Activated naive CD8-positive, alpha-beta T cell treated with anti-CD3 and anti-CD28 coated beads, Interleukin-2, amount 10 ng/mL, durations not matched to agents 7 days and 5 days (primary cell): ENCODE measurements at places on chromosomes 12 and 14.

DNA sequence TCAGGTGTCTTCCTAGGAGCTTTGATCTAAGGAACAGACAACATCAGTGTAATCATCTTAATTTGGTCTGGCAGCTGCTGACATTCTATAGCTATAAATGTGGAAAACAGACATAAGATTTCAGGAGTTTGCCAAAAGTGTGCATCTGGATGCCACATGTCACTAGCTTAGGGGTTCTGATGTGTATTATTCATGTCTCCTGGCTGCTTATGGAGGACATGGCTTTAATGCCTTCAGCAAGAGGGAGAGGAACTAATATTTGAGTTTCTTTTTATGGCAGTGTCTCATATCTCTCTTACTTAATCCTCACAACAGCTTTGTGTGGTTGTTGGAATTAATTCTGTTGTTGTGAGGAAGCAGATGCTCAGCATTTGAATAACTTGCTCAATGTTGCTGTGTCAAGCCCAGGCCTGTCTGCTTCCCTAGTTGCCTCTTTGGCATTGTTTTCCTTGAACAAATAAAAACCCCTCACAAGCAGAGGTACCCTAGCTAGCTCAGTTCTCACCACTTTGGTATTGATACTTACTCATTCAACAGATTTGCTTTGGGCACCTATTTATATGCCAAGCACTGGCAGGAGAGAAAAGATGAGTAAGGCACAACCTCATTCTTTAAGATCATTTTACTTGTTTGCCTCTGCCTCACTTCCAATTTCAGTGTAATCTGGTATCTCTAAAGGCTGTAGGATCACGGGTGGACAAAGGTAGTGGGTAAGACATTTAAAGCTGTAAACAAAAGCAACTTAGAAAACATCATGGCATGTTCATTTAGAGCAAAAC lies 39.8 kb upstream of the EID3 start:
- no peak for DNase-seq

DNA sequence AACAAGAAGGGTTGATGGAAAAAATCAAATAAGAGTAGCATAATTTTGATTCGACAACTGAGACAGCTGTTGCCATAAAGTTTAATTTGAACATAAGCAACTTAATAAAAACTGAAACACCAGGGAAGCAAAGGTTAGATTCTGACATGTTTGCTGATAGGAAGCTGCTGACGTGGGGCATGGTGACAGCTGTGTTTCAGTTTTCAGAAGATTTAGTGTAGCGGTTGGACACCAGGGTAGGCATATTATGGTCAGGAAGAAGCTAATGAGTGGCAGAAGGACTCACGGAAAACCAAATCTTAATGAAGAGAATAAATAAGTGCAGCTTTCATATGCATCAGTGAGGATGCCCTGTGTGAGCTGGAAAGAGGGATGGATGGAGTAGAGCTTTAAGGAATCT lies 336.7 kb upstream of the RPL10L start:
- DNase-seq: no peak

DNA sequence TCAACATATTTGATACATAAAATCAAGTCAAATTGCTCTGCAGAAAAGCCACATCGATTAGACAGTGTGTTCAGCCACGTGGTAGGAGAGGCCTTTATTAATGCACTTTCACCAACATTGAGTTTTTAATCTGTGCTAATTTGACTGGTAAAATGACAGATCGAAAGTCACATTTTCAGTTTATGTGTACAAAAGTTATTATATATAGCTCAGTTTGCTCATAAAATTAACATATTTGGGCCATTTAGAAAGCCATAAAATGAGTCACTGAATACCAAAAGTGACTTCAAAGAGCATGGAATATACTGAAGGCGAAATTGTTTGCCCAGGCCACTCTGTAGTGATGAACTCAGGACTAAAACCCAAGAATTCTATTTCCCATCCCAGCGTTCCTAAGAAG lies 26.0 kb downstream of the C12orf42 start:
- DNase-seq: no peak

DNA sequence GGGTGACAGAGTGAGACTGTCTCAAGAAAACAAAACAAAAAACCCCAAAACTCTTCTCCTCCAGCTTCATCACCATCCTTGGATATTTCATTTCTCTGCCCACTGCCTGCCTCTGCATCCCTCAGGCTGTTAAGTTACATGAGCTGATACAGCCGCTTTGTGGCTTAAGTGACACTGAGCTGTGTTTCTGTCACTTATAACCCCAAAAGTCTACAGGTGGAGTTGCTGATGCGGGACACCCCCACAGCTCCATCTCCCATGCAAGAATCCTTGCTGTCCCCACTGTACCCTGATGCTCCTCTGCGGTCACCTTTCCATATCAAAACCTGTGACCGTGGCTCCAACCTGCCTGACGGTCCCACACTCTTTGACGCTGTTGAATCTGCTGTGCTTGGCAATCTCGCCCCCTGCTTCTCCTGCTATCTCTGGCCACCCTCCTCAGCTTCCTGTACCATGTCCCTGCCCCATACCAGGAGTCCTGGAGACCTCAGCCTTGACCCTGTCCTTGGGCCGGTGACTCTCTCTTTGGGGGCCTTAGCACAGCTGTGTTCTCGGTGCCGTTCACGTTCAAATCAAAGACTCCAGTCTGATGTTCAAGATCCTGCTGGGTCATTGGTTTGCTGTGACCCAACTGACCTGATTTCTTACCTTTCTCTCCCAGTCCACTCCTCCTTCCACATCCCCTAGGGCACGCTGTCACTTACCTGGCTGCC lies 20.3 kb downstream of the HVCN1 start:
- no peak for DNase-seq

DNA sequence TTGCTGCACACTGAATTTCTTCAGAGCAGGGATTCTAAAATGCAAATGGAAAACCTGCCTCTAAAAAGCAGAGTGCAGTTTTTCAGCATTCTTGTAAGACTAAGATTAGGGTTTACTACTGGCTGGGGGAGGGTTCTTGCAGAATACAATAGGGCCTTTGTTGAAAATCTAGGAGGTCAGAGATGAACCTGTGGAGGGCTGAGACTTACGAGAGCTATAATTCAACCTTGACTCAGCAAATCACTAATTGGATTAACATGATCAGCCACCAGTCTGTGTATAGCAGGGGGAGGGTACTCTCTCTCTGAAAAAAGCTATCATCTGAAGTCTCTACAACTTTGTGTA lies 92.6 kb upstream of the HIF1A start:
- DNase-seq: no peak

DNA sequence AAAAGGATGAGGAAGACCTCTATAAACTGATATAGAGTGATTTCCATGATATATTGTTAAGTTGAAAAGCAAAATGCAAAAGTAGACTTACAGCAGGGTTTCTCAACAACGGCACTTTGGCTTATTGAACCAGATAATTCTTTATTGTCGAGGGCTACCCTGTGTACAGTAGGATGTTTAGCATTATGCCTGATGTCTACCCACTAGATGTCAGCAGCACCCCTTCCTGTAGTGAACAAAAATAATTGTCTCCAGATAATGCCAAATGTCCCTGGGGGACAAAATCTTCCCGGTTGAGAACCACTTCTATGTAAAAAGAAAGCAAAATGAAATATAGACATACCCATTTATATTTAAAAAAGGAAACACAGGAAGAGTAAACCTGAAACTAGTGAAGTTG lies 32.4 kb downstream of the ABCD2 start:
- no peak for DNase-seq

DNA sequence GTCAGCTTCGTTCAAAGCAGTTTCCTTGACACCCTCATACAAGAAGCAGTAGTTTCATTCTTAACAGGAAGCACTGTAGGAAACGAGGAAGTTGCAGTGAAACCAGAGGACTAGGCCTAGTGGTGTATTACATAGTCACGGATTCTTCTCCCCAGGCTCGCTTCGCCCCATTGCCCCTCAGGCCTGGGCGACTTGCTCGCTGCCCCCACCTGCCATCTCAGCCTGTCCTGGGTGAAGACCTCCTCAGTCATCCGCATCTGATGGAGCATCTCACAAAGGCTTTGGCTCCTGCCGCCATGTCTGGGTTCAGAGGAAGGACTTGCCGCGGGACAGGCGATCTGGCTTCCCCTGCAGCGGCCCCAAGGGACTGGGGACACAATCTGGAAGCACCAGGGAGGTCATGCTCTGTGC lies 93.5 kb downstream of the LMNTD1 start:
- DNase-seq: no peak

GRCh38 chr12:75854681-75855309 lies 176.8 kb downstream of the PHLDA1 start:
- no peak for DNase-seq

DNA sequence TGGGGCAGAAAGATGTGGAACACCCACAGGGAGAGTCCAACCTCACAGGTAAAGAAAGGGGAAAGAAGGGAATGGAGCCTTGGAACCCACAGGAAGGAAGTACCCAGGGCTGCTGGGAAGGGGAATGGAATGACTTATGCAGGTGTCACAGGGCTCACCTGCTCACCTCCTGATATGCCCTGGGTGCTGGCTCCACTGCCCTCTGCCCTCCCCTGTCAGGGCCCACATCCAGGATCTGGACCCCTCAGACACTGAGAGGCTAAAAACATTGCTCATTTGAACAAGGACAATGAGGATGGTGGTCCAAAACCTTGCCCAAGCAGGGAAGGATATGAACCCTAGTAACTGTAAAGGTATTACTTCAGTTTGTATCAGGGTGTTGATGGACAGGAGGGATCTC lies 19.3 kb downstream of the ZBTB39 start:
- no peak for DNase-seq

GRCh38 chr14:81436296-81437138 lies 36.4 kb upstream of the STON2 start:
- DNase-seq: peak; percentile 67

DNA sequence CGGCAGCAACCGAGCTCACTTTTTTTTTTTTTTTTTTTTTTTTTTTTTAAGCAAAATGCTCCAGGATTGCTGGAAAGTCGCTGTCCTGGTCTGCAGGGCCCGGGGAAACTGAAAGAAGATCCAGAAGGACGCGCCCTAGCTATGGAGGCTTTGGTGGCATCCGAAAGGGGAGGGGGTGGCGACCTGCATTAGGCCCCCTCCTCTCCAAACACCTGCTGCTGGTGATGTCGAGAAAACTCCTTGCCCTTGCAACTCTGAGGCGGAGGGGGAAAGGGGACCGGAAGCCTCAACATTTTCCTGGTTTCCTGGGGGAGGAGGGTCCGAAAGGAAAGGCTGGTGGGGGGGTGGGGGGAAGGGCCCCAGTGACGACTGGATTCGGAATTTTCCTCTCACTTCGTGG lies 421.1 kb downstream of the VRK1 start:
- no peak for DNase-seq

- DNase-seq: no peak
Measured at GRCh38 chr14:76924371-76925096, 98.3 kb downstream of the LRRC74A start.

- no peak for DNase-seq
Measured at GRCh38 chr12:22481547-22482104, 62.7 kb downstream of the C2CD5 start.
